ENCODE measurements at places on chromosomes 6 and 20.

DNA sequence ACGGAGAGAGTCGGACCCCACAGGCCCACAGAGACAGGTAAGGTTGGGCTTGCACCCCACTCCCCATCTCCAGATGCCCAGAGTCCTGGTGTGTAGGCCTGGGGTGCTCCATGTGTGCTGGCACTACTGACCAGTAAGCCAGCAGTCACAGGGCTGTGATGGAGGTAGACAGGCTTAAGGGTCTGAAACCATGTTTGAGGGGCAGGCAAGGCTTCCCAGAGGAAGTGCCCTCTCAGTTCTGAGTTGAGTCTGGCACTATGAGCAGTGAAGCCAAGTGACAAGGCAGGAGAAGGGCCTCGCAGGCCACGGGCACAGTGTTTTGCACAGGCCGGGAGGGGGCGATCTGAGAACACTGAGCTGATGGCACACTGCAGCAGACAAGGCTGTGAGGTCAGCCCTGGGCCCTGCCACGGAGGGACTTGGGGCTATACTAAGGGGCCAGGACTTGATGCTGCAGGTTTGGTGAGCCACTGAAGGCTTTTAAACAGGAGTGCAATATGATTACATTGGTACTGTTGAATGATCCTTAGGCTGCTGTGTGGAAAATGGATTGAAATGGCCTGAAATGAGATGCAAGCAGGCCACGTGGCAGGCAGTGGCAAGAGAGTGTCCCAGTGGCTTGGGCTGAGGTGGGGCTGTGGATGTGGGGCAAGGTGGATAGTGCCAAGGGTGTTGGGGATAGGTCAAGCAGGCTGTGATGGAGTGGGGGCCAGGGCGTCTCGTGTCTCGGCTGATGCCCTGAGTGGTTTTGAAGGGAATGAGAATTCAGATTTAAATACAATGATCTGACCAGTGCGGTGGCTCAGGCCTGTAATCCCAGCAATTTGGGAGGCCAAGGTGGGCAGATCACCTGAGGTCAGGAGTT lies 20.3 kb downstream of the TTBK1 start:
- no peak for DNase-seq

DNA sequence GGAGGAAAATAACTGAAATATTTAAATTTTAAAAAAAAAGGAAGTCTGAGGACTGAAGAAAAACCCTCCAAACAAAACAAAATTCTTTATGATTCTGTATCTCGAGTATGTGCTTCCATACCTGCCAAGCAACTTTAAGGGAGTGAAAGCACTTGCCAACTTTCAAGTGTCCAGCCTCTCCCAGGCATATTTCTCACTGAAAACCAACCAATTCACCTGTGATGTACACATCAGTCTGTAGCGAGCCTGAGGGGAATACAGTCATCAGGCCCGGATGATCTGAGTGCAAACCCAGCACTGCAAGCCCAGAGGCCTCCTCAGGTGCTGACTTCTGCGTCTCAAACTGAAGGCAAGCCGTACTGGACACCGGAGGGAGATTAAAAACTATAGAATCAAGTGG lies 164.8 kb upstream of the NT5E start:
- no peak for DNase-seq

- DNase-seq: no peak
These were observed 947.4 kb upstream of the CITED2 start for GRCh38 chr6:140321891-140322290.

GRCh38 chr6:107344383-107344782 lies 115.0 kb downstream of the PDSS2 start:
- DNase-seq: no peak

- DNase-seq: no peak
These were observed 11.0 kb downstream of the LY86 start for GRCh38 chr6:6599468-6599873.

- DNase-seq: no peak
These were observed 169.3 kb downstream of the BCAS1 start for GRCh38 chr20:53901064-53901463.

DNA sequence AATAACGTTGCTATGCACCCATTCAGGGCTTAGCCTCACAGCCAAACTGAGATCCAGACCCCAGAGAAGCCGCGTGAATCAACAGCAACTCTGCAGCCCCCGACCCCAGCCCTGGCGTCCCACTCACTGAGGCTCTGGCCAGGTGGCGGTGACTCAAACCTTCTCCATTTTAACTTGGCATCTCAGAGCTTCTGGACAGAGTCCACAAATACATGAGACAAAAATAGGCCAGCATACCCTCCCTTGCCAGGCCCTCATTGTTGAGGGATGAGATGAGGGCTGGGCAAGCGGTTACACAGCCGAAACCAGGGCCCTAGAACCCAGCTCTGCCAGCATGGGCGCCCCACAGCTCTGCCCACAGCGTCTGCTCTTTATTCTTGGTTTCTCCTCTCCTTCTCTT lies 118.4 kb downstream of the MYLK4 start:
- no peak for DNase-seq

DNA sequence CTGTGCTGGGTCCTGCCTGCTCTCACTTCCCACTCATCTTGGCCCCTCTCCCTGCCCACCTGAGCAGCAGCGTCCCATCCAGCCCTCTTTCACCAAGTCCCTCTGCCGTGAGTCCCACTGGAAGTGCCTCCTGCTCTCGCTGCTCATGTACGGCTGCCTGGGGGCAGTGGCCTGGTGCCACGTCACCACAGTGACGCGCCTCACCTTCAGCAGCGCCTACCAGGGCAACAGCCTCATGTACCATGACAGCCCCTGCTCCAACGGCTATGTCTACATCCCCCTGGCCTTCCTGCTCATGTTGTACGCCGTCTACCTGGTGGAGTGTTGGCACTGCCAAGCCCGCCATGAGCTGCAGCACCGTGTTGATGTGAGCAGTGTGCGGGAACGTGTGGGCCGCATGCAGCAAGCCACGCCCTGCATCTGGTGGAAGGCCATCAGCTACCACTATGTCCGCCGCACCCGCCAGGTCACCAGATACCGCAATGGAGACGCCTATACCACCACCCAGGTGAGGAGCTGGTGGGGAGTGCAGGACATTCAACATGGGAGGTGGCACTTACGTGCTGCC lies 2.8 kb downstream of the TMEM151B start:
- DNase-seq: no peak

DNA sequence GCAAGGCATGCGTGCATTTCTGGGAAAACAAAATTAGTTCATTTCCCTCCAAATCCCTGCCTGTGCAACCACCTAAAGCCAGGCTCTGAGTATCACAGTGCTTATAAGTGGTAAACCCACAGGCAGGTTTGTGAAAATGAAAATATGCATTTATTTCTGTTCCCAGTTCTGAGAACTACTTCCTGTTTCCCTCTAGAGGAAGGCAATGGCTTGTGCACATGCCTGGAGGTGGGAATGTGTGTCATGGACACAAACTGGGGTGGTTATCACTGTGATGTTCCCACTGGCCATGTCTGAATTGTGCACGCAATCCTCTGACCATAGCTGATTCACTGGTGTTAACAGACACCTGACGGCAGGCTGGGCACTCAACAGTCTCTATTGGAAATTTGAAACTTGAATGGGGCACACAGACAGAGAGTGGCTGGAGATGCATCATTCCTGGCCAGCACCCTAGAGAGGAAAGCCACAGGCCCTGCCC lies 26.3 kb downstream of the FAM110A start:
- no peak for DNase-seq

- DNase-seq: no peak
These were observed 46.1 kb upstream of the TULP4 start for GRCh38 chr6:158266131-158266530.

DNA sequence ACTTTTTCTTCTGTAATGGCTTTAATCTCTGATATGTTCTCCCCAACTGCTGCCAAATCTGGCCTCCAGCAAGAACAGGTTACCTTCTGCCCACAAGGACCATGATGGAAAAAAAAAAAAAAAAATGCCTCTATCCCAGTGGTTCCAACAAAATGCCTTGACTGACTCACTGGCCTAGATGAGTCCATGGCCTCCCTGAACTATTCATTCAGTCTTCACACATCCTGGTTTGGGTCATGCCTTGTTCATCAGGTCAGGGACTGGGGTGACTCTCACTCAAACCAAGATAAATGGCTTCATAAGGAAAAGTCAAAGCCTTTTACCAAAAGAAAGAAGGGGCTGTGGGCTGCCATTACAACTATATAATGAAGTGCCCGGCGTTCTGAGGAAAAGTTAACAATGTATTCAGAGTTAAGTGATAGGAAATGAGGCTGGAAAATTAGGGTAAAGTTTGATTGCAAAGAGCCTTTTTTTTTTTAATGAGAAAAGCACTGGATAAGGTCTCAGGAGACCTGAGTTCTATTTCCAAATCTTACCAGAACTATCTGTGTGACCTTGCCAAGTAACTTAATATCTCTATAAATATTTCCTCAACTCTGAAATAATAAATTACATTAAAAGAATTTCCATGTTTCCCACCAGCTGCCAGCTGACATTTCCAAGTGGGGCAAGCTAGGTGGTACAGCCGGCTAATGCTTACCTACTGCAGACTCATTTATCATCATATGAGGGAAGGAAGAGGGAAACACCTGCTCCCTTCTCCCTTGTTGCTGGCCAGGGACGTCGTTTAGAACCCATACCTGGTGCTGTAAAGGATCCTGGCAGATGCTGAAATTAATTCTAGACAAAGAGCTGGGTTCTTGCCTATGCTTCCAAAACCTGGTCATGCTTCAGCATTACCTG lies 380.0 kb upstream of the MARCKS start:
- no peak for DNase-seq

- DNase-seq: no peak
These were observed 451.8 kb downstream of the COL12A1 start for GRCh38 chr6:74753883-74754600.

DNA sequence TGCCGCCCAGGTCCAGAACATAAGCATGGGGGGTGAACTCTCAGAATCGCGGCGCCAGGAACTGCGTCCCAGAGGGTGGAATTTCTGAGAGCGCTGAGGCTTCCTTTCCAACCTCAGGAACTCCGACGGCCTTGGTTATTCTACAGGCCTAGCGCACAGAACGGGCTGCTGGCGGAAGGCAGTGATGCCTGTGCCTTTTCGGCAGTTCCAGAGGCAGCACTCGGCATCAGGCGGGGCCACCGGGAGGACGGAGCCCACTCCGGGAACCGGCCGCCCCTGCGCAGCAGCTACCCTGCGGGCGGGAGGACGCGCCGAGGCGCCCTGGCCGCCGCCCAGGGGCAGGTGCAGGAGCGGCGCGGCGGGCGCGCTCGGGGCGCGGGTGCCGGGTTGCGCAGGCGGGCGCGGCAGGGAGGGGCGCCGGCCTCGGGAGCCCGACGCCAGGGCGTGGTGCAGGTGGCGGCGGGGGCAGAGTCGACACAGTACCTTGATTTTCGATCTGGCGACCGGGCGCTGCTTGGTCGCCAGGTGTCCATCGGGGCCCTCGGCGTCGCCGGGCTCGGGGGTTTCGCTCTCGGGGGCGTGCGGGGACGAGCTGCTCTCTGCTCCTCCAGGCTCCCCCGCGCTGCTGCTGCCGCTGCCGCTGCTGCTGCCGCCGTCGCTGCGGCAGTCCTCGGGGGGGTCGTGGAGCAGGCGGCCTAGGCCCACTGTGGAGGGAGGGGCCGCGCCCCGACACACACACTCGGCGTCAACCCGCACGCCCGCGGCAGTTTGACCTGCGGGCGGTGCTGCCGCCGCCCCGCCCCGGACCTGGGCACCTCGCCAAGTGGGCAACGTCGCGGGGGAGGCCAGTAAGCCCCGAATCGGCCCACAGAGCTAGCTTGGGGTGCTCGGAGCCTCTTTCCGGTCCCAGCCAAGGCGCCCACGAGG lies 1.3 kb downstream of the OVOL2 start:
- no peak for DNase-seq

- DNase-seq: no peak
These were observed 3.1 kb upstream of the TFAP2B start for GRCh38 chr6:50815436-50816114.

GRCh38 chr20:51484831-51485230 lies 57.7 kb downstream of the NFATC2 start:
- DNase-seq: no peak

- DNase-seq: no peak
These were observed 334.3 kb downstream of the ZFAND3 start for GRCh38 chr6:38153798-38154345.

DNA sequence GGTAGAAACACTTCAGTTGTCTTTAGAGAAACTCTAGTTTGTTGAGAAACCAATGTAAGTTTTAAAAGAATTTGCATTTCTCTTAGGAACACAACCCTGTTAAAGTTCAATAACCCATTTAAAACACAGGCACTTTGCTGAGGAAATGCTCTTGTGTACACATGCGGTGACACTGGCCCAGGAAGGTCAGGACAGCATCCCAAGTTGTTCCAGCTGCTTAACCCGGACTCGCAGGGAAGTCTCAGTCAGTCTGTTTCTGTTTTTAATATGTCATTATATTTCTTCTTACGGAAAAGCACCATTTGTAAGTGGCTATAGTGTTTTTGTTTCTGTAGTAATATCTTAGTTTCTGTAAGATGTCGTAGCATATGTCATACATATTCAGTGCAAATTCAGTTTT lies 36.9 kb downstream of the RIN2 start:
- DNase-seq: no peak

GRCh38 chr6:110741517-110741916 lies 73.8 kb downstream of the CDK19 start:
- no peak for DNase-seq

GRCh38 chr6:21451546-21452013 lies 142.0 kb upstream of the SOX4 start:
- no peak for DNase-seq

DNA sequence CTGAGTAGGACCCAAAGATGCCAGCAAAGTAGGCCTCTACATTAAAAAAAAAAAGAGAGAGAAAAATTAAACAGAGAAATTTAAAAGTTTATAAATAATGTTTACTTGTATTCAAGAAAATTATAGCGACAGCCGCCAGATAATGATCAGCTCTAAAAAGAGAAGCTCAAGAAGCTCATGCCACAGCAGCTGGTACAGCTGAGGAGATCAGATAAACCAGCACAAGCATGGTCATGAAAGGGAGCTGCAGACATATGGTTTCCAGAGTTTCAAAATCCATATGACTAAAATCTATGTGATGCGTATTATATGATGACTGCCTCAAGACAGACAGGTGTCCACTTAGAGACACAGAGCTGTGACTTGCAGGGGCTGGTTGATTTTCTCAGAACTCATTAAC lies 13.6 kb upstream of the HLA-C start:
- DNase-seq: no peak

DNA sequence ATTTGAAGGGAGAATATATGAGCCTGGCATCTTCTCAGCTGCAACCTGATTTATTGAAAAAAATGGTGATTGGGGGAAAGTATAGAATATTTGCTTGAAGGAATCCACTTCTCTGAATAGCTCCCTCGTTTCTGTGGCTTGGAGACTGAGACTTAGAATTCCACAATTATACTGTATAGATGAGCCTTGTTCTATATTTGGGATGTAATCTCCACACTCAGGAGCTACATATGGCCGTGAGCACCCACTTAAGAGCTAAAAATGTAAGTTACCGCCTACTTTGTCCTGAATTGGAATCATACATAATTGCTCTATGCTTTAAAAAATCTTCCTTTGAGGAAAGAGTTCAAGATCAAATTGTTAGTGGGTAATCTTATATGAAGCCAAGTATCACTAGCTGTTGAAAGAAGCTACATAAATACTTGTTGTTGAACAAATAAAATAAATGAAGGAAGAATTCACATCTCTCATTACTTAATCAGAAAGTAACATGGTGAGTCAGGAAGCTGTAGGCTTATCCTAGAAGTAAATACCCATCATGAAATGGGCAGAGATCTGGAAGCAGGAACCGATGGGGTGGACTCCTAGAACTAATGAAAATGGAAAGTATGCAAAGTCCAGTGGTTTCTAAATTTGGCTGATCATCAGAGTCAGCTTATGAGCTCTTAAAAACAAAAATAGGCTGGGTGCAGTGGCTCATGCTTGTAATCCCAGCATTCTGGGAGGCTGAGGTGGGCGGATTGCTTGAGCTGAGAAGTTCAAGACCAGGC lies 254.3 kb downstream of the SOX4 start:
- DNase-seq: no peak
